ENCODE measurements at places on chromosomes 5 and 9. TPM values are rescaled to one million over a fixed set of nuclear protein-coding genes. Genes with fewer than 3 reads are reported as not detected.

The ZFP2 gene
- total RNA-seq = 0.27 TPM

- H3K36me3 ChIP-seq = no peaks in the 10 kb centered on the region
- H3K4me1 ChIP-seq = no peaks in the 10 kb centered on the region
- no peaks in the 10 kb centered on the region for H3K27me3 ChIP-seq
- H3K27ac ChIP-seq = no peak overlapping the region
- no peak overlapping the region for H3K4me3 ChIP-seq
Observed at GRCh38 chr9:122051351-122052321, 41.5 kb downstream of the TTLL11 start.

DNA sequence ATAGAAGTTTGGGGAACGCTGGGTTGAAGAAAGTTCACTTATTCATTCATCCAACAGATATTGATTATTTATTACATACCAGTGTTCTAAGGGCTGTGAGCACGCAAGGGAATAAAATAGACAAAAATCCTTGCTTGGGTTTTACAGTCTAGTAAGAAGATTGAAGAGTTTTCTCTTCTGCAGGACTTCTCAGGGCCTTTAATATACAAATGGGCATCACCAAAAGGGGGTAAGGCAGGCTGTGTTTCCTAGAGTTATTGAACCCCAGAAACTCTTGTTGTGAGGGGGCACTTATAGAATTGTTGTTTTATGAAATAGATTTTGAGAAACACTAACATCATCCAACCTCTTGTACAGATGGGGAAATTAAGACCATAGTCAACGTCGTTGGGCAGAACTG, 198.5 kb upstream of the ZNF618 start:
- no peak for DNase-seq
- peaks cover 52% of the 10 kb centered on the region for H3K27me3 ChIP-seq
- H3K4me1 ChIP-seq = peaks cover 9% of the 10 kb centered on the region
- no peak overlapping the region for H3K27ac ChIP-seq
- no peak overlapping the region for H3K4me3 ChIP-seq

DNA sequence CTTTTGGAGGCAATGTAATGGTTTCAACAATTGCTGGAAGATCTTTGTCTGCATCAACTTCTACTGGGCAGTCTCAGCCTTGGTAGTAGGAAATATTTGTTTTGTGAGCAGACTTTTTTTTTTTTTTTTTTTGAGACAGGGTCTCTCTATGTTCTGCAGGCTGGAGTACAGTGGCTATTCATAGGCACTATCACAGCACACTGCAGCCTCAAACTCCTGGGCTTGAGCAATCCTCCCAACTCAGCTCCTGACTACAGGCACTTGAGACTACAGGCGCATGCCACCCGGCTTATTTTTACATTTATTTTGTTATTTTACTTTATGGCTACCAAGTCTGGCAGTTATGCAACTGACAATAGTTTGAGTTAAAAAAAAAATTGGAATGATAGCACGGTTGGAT, 187.3 kb downstream of the SNX18 start:
- H3K4me1 ChIP-seq = no peaks in the 10 kb centered on the region
- H3K4me3 ChIP-seq = no peak overlapping the region
- no peak for DNase-seq
- no peak overlapping the region for H3K27ac ChIP-seq
- no peaks in the 10 kb centered on the region for H3K27me3 ChIP-seq

- DNase-seq = no peak
- no peak overlapping the region for H3K27ac ChIP-seq
- no peaks in the 10 kb centered on the region for H3K36me3 ChIP-seq
- no peak overlapping the region for H3K4me3 ChIP-seq
- H3K27me3 ChIP-seq = no peaks in the 10 kb centered on the region
Observed at GRCh38 chr5:167061695-167062094, 1229.8 kb upstream of the WWC1 start.

GRCh38 chr5:176631383-176632200, 1.1 kb downstream of the EIF4E1B start:
- peaks cover 79% of the 10 kb centered on the region for H3K27me3 ChIP-seq
- H3K27ac ChIP-seq = no peak overlapping the region
- no peak overlapping the region for H3K4me3 ChIP-seq
- no peak for DNase-seq
- H3K36me3 ChIP-seq = no peaks in the 10 kb centered on the region

GRCh38 chr5:91110686-91111085, 272.4 kb downstream of the ARRDC3 start:
- H3K4me3 ChIP-seq = no peak overlapping the region
- DNase-seq = no peak
- no peak overlapping the region for H3K27ac ChIP-seq

GRCh38 chr5:103458497-103459040, 104.0 kb downstream of the NUDT12 start:
- H3K27ac ChIP-seq = no peak overlapping the region
- no peaks in the 10 kb centered on the region for H3K4me1 ChIP-seq
- DNase-seq = no peak
- H3K27me3 ChIP-seq = no peaks in the 10 kb centered on the region
- H3K36me3 ChIP-seq = no peaks in the 10 kb centered on the region

The CEP72 gene
- 9.4 TPM for total RNA-seq

The ECM2 gene
- total RNA-seq = not detected

The ROR2 gene
- not detected for total RNA-seq

- H3K36me3 ChIP-seq = no peaks in the 10 kb centered on the region
- H3K27ac ChIP-seq = no peak overlapping the region
- H3K4me1 ChIP-seq = no peaks in the 10 kb centered on the region
- no peak overlapping the region for H3K4me3 ChIP-seq
- no peaks in the 10 kb centered on the region for H3K27me3 ChIP-seq
Observed at GRCh38 chr9:75358846-75359245, 270.5 kb downstream of the OSTF1 start.

- H3K4me1 ChIP-seq = no peaks in the 10 kb centered on the region
- H3K27me3 ChIP-seq = no peaks in the 10 kb centered on the region
- no peak overlapping the region for H3K4me3 ChIP-seq
- H3K27ac ChIP-seq = no peak overlapping the region
- no peaks in the 10 kb centered on the region for H3K36me3 ChIP-seq
Observed at GRCh38 chr5:124494540-124495116, 251.8 kb downstream of the ZNF608 start.

DNA sequence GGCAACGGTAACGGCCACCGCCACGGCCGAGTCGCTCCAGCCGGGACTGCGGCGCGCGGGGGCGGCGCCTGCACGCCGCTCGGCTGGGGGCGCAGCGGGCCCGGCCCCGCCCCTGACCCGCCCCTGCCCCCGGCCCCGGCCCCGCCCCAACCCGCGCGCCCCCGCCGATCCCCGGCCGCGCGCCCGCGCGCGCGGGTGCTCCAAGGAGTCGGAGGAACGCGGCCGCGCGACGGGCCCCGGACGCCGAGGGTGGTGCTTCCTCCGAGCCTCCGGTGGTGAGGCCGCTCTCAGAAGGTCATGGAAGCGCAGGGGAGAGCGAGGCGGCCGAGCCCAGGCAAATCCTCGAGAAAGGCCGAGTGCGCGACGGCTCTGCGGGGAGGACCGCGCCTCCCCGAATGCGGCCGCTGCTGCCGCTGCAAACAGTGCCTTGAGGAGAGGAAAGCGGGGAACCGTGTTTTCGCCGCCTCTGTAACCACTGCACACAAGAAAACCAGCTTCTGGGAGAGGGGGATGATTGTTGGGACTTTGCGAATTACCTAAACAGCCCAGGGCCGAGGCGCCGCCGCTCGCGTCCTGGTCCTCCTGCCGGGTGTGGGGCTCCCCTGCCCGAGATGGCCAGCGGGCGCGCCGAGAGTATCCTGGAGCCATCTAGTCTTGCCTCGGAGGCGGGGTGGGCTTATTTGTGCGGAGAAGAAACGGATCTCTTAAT, at the start of gene LIFR:
TSS of gene LIFR (minus strand) at position 48 of the 709 bp plus-strand sequence. CDS start 25,999 bp downstream, outside the sequence.
- no peaks in the 10 kb centered on the region for H3K36me3 ChIP-seq
- H3K4me1 ChIP-seq = peaks cover 45% of the 10 kb centered on the region
- H3K4me3 ChIP-seq = peak within 1 kb of the TSS; percentile 96

The SH3PXD2B gene
- 3.4 TPM for total RNA-seq

GRCh38 chr5:118561971-118562370, 426.4 kb downstream of the DTWD2 start:
- H3K27ac ChIP-seq = no peak overlapping the region
- H3K4me3 ChIP-seq = no peak overlapping the region
- no peaks in the 10 kb centered on the region for H3K4me1 ChIP-seq
- H3K27me3 ChIP-seq = no peaks in the 10 kb centered on the region
- DNase-seq = no peak
- H3K36me3 ChIP-seq = no peaks in the 10 kb centered on the region

The PLAC8L1 gene
- not detected for total RNA-seq

DNA sequence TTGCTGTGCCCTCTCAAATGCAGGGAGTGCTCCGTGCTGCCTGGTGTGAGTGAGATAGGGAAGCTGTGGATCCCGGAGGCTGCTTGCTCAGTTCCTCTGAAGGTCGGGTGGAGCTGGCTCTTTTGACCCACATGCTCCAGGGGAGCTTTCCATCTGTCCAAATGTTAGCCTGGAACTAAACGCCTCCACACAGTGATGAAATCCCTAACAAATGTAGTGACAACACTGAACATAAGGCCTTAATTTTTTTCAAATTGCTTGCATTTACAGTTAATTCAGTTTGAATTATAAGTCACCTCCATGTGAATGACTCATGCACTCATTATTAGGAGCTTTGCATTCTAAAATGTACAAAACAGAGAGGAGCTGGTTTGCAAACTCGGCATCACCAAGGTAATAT, 27.0 kb downstream of the PRDM6 start:
- no peak for DNase-seq
- no peaks in the 10 kb centered on the region for H3K27me3 ChIP-seq
- no peaks in the 10 kb centered on the region for H3K4me1 ChIP-seq

DNA sequence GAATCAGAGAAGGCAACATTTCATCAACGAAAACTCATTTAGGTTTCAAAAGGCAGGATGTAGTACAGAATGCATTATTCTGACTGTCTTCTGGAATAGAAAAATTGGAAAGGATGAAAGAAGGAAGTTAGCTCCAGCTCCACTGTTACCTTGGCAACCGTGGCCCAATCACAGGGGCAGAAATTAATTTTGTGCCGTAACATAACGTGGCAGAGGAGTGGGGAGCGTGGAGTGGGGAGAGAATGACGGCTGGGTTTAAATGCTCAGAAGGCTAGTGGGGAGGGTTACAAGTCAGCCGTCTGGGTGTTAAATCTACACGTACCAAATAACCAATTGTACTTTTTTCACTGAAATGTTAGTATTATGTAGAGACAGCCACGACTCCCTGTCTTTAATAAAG, 32.3 kb upstream of the EQTN start:
- no peaks in the 10 kb centered on the region for H3K4me1 ChIP-seq
- no peak for DNase-seq
- no peak overlapping the region for H3K27ac ChIP-seq
- H3K27me3 ChIP-seq = no peaks in the 10 kb centered on the region

DNA sequence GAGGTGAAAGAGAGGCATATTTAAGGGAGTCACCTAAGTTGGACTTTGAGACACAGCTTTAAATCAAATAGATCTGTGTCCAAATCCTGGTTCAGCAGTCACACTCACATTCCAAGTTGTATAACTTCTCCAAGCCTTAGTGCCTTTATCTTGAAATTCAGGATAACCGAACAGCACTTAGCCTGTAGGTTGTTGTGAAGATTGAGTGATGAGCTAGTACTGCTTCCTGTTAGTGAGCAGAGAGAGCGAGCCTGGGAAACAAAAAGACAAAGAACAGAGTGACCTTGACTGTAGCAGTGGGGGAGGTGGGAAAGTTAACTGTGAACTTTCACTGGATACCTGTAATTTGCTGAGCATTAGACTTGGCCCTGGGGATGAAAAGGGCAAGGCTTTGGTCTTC, 22.4 kb downstream of the MAML1 start:
- H3K36me3 ChIP-seq = peaks cover 2% of the 10 kb centered on the region
- H3K27ac ChIP-seq = peak overlapping the region; percentile 72
- H3K4me3 ChIP-seq = peak overlapping the region; percentile 13
- peaks cover 45% of the 10 kb centered on the region for H3K4me1 ChIP-seq
- H3K27me3 ChIP-seq = no peaks in the 10 kb centered on the region
- DNase-seq = peak; percentile 84

GRCh38 chr5:69317391-69317790, 15.2 kb downstream of the CCDC125 start:
- no peak overlapping the region for H3K27ac ChIP-seq
- H3K27me3 ChIP-seq = no peaks in the 10 kb centered on the region
- H3K4me3 ChIP-seq = no peak overlapping the region

- H3K27me3 ChIP-seq = no peaks in the 10 kb centered on the region
- H3K27ac ChIP-seq = no peak overlapping the region
- H3K4me3 ChIP-seq = no peak overlapping the region
- DNase-seq = no peak
- peaks cover 66% of the 10 kb centered on the region for H3K4me1 ChIP-seq
- no peaks in the 10 kb centered on the region for H3K36me3 ChIP-seq
Observed at GRCh38 chr9:94979904-94980507, 253.5 kb downstream of the AOPEP start.

GRCh38 chr5:172683645-172684471, 42.8 kb downstream of the NEURL1B start:
- no peaks in the 10 kb centered on the region for H3K36me3 ChIP-seq
- no peak overlapping the region for H3K27ac ChIP-seq
- no peak for DNase-seq
- H3K27me3 ChIP-seq = no peaks in the 10 kb centered on the region

DNA sequence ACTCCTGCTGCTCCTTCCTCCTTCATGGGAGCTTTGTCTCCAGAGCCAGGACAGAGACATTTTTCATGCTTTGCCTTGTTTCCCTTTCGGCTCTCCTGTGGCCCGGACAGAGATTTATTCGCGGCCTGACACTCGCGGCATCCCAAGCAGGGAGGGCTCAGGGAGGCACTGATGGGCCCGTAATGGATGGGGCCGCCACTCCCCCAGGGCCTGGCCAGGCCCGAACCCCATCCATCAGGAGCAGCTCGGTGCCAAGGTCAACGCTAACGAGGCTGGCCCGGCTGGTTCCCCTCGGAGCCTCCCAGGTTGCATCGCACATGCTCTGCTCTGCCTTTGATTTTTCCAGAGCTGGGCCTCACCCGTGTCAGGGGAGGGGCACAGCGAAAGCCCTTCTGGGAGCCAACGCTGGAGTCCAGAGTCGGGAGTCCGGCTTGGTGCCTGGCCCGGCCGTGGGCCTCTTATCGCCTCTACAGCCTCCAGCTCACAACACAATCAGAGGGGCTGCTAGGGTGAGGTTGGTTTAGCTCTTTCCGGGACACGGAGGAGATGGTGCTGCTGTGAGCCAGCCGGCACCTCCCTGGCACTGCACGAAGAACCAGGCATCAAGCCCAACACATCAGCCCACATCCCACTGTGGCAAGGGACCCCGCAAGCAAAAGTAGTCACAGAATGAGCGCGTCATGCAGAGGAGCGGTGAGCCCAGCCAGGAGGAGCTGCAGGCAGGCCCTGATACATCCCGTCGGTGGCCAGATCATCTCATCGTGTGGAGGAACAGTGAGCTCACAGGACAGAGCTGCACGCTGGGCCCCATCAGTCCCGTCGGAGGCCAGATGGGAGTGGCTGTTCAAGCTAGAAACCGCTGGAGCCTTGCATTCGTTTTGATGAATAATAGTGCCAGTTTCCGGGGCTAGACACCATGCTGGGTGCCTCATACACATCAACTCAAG, 72.2 kb upstream of the BARHL1 start:
- no peak for DNase-seq
- H3K36me3 ChIP-seq = no peaks in the 10 kb centered on the region
- no peaks in the 10 kb centered on the region for H3K4me1 ChIP-seq
- H3K4me3 ChIP-seq = no peak overlapping the region

- H3K27me3 ChIP-seq = no peaks in the 10 kb centered on the region
- DNase-seq = no peak
- peaks cover 17% of the 10 kb centered on the region for H3K4me1 ChIP-seq
- H3K36me3 ChIP-seq = no peaks in the 10 kb centered on the region
Observed at GRCh38 chr5:115170134-115170928, 623 bp upstream of the TRIM36 start.

All from HepG2 (cell line).